ENCODE measurements at places on chromosomes 5 and 9.
A peak's percentile ranks its signal among the peaks of the same experiment; 100 is the strongest.

DNA sequence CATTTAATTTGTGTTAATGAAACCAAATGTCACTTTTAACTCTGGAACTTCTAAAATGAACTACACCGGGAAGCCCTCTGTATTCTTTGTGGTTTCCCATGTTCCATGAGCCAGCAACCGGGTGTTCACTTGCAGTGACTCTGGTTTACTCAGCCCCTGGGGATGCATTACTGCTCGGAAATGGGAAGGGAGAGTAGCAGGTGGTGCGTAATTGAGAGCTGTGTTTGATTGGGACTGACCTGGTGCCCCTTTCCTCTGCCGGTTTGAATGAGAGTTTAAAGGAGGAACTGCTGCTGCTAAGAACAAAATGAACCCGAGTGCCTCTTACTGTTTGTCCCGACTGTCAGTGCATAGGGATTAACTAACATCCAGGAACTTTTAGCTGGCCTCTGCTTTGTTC lies 100.1 kb upstream of the DHFR start:
- no peak for DNase-seq

GRCh38 chr9:136323371-136323789 lies 4.0 kb upstream of the GPSM1 start:
- no peak for DNase-seq

DNA sequence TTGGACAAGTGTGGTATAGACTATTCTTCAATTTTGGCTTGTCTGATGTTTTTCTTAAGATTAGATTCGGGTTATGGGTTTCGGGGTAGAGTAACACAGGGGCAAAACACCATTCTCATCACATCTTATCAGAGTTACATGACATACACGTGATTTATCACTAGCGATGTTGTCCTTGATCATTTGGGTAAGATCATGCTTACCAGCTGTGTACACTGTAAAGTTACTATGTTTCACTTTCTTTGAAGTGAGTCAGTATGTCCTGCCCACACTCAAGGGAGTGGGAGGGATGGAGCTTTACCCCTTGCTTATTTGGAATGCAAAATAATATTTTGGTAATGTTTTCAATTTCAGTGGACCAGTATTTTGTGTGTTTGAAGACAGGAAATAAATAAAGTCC lies 101.8 kb upstream of the TAF11L2 start:
- no peak for DNase-seq

DNA sequence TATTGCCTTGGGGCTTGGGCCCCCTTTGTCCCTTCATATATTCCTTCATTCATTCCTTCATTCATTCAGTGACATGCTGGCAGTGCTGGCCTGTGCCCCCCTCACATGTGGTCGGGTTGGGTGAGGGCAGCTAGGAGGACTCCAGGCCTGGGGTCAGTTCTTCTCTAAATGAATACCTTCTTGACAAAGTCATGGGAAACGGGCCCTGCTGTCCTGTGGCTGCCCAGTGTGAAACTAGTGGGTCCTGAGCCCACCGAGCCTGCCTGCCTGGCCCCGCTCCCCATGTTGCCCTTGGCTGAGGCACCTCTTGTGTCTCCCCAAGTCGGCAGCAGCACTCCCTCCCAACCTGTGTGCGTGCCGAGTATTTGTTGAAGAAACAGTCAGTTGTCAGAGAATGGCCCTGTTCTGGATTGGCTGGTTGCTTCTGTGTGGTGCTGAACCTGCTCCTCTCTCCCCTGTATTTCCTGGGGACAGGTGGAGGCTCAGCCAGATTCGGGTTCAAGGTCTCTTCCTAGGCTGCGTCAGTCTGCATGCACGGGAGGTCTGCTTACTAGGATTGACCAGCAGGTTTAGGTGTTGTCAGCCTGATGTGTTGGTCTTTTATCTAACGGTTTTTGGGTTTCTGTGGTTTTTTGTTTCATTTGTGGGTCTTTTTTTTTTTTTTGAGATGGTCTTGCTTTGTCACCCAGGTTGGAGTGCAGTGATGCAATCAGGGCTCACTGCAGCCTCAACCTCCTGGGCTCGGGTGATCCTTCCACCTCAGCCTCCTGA lies 3.0 kb upstream of the CEL start:
- no peak for DNase-seq

- peak; percentile 99 for DNase-seq
Measured at GRCh38 chr9:121286973-121287741, 19.2 kb downstream of the GSN start.

DNA sequence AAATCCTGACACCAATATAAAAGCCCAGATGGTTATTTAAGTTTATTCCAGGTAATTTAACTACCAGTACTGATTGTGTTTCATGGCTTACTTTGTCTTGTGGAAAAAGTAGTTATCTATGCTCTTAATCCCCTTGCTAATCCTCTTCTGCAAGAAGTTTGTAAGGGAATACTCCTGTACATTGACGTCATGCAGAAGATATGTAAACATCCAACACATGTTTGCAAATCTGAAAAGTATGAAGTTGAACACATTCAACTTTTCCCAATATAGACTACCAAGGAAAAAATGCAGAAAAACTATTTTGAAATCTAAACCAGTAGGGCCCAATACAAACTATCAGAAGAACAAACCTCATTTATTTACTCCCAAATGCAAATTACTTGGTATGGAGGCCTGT lies 56.3 kb upstream of the ELL2 start:
- DNase-seq = no peak

- DNase-seq = no peak
Measured at GRCh38 chr5:73119451-73120157, 771 bp upstream of the TMEM171 start.

- no peak for DNase-seq
Measured at GRCh38 chr5:19256036-19256435, 732.0 kb downstream of the CDH18 start.

GRCh38 chr5:13553896-13554295 lies 390.6 kb downstream of the DNAH5 start:
- peak; percentile 49 for DNase-seq

GRCh38 chr9:110951805-110952539 lies 86.3 kb downstream of the LPAR1 start:
- no peak for DNase-seq

DNA sequence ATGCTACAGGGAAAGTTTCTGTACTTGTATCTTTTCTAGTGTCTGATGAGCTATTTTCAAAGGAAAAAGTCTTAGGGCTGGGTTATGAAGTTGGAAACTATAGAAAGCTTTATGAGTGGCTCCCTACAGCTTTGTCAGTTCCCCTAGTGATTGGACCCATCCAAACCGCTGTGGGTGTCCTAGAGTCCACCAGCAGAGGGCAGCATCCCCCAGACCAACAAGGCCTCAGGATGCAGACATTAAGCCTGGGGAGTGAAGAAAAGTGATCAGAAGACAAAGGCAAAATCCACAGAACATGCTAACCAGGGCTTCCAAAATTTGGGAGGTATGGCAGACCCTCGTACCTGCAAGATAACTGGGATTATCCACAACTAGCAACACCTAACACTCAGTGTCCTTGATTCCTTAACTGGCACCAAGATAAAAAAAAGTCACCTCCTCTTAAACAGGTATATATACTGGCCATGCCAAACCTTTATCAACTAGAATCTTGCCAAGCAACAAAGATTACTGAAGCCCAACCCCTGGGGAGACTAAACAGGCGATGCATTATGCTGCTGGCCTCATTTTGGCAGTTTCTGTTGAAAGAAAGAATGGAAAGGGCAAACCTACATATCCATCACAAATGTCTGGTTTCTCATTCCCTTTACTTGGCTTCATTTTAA lies 110.4 kb upstream of the NR5A1 start:
- DNase-seq = peak; percentile 93

GRCh38 chr9:102047549-102047948 lies 309.1 kb upstream of the GRIN3A start:
- DNase-seq = no peak

DNA sequence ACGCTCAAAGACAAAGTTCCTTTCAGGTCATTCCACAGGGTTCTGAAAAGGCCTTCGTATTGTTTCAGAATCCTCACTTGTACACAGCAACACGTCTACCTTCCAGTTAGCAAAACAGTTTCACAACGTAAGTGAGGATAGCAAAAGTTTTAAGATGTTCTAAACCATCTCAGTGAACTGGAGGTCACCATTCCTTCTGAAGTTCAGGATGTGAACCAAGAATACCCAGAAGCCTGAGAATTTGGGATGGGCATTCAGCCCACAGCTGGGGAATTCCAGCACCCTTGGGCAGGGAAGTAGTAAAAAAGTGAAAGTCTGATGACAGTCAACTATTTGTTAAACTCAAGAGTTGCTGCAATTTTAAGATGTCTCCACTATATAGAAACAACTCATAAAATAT lies 224.5 kb downstream of the BNC2 start:
- no peak for DNase-seq

GRCh38 chr5:106019261-106019660 lies 1651.5 kb downstream of the EFNA5 start:
- DNase-seq = no peak

DNA sequence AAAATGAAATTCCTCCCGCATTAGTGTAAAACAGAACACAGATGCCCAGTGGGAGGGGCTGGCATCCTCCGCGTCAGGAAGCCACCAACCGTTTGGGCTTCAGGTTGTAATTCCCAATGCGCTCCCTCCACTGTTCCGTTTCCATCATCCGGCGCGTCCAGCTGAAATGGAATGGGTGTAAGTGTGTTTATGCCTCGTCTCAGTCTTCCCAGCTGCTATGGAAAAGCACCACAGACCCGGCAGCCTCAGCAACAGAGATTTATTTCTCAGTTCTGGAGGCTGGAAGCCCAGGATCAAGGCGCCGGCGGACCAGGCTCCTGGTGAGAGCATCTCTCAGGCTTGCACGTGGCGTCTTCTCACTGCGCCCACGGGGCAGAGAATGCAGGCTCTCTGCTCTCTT lies 20.4 kb downstream of the KCNT1 start:
- no peak for DNase-seq

DNA sequence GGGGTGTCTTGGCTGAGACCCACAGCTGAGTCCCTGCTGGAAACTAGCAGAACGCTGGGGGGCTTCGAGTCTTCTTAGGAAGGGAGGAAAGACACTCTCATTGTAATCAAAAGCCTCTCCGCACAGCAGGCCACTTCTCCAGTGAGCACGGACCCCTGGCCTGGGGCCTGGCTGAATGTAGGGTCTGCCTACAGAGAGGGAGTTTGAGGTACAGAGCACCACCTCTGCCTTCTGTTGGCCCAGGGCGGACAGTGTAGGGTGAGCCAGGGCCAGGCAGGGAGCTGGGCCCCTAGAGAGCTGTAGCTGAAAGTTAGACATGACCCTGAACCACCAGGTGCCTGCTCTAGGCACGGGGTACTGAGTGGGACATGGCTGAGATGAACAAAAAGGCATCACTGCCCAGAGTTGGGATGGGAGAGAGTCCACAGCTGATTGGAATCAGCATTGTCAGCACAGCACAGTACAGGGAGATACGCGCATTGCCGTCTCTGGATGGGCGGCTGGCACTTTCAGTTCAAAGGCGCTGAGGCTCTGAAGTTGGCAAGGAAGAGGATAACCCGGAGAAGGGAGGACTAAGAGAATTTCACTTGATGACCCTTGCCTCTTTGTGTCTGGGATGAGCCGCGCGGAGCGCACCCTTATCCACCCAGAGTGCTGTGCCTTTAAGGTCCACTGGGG lies 363 bp upstream of the SLC25A48 start:
- DNase-seq = no peak

GRCh38 chr9:120544441-120544840 lies 35.5 kb downstream of the CDK5RAP2 start:
- no peak for DNase-seq

GRCh38 chr5:149277801-149278200 lies 6.1 kb downstream of the AFAP1L1 start:
- DNase-seq = no peak

DNA sequence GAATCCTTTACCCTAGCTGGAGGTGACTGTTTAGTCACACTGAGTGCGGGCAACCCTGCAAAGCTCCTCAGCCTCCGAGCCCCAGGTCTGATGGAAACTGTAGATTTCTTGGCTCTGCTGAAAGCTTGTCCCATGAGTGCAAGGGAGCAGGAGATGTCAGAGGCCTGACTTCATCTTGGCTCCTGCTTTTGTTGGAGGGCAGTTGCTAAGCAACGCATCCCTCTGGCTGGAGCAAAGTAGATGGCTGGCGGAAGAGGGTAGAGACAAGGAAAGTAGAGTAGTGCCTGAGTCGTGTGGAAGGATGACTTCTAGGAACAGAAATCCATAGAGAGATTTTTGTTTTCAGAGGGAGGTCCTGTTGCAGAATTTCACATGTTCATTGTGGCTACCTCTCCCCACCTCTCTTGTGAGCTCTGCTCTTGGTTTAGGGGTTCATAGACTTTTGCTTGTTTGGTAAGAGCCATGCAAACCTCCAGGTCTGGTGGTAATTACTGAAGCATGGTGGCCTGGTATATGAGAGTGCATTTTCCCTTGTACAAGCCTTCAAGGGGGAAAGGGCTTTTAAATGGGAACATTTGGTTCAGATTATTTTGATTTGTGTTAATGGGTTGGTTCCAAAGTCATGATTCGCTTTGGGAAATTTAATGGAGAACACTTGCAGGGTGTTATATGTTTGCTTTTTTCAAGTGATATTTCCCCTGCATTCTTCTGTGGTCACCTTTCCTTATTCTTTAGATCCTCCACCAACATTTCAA lies 71.5 kb downstream of the ARHGAP26 start:
- no peak for DNase-seq

GRCh38 chr9:107895501-107896001 lies 406.0 kb upstream of the KLF4 start:
- DNase-seq = no peak

DNA sequence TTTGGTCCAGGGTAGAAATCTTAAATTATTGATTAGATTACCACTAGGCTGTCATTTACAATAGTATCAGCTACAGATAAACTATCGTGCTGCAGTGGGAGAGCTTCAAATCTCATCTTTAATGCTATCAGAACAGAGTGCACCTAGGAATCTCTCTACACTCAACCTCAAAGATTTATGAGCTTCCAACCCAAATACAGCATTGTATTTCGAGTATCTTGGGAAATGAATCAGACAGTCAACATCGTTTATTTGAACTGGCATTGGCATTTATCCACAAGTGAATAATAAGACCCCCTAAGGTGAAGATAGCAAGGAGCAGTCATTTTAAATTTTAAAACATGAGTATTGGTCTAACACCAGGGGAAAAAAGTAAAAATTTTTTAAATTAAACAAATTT lies 1203.2 kb downstream of the CDH12 start:
- no peak for DNase-seq

DNA sequence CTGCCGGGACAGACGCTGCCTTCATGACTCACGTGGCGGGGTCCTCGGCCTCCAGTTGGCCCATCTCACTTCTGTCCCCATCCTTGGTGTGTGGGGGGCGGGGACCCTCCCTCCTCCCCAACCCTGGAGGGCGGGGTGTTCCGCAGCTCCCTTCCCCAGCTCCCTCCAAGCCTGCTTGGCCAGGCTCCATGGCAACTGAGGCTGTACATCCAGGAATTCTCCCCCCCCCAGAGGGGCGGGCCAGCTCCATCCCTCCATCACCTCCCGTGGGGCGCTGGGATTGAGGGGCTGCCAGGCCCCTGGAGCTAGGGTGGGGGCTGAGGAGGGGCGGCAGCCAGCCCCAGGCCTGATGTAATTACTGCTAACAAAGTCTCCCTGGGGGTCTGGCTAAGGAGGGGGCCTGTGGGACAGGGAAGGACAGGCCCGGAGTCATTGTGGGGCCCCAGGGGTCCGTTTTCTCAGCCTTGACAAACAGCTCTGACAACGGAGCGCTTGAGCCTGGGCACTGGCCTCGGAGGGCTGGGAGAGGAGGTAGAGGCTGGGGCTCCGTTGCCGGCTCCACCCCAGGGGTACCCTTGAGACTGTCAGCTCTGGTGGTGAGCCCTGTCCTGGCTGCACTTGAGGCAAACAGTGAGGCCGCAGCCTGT lies 8.0 kb downstream of the DIPK1B start:
- DNase-seq = no peak

GRCh38 chr5:59745415-59745863 lies 148.1 kb downstream of the PDE4D start:
- peak; percentile 86 for DNase-seq

- DNase-seq = no peak
Measured at GRCh38 chr9:129640871-129641749, 841 bp downstream of the ASB6 start.

Data from RWPE1 (cell line).